K562 (cell line): ENCODE measurements at places on chromosomes 5 and 9. TPM values are rescaled to one million over a fixed set of nuclear protein-coding genes. Genes with fewer than 3 reads are reported as not detected.

SNCB gene
- not detected in 2 replicates for polyA plus RNA-seq

CAMK2A gene
- polyA plus RNA-seq, result 0.01 and 0.28 TPM in 2 replicates

KLF4 gene
- polyA plus RNA-seq, result 0.09 and 0.57 TPM in 2 replicates

ASTN2 gene
- polyA plus RNA-seq, result 1.7 and 2.1 TPM in 2 replicates

AJM1 gene
- polyA plus RNA-seq, result 2.2 and 3.7 TPM in 2 replicates

CDH10 gene
- not detected in 2 replicates for polyA plus RNA-seq

ALDH7A1 gene
- not detected in 2 replicates for polyA plus RNA-seq

RASGEF1C gene
- polyA plus RNA-seq, result 0.21 and 0.47 TPM in 2 replicates

TAF9 gene
- 188 and 189 TPM in 2 replicates for polyA plus RNA-seq

MTAP gene
- not detected in 2 replicates for polyA plus RNA-seq

ADGRD2 gene
- not detected in 2 replicates for polyA plus RNA-seq

DCTN3 gene
- 45.1 and 49.2 TPM in 2 replicates for polyA plus RNA-seq

GRCh38 chr5:59062986-59063683 lies 480.3 kb downstream of the RAB3C start:
- no peaks in the 10 kb centered on the region for H3K4me1 ChIP-seq
- DNase-seq, result no peak
- no peak overlapping the region for H3K27ac ChIP-seq

- peaks cover 22% of the 10 kb centered on the region for H3K27me3 ChIP-seq
- H3K27ac ChIP-seq, result no peak overlapping the region
- peaks cover 7% of the 10 kb centered on the region; the same call in 2 of the 3 replicates for H3K4me1 ChIP-seq
Measured at GRCh38 chr5:175547842-175548241, 69.5 kb downstream of the SFXN1 start.

DNA sequence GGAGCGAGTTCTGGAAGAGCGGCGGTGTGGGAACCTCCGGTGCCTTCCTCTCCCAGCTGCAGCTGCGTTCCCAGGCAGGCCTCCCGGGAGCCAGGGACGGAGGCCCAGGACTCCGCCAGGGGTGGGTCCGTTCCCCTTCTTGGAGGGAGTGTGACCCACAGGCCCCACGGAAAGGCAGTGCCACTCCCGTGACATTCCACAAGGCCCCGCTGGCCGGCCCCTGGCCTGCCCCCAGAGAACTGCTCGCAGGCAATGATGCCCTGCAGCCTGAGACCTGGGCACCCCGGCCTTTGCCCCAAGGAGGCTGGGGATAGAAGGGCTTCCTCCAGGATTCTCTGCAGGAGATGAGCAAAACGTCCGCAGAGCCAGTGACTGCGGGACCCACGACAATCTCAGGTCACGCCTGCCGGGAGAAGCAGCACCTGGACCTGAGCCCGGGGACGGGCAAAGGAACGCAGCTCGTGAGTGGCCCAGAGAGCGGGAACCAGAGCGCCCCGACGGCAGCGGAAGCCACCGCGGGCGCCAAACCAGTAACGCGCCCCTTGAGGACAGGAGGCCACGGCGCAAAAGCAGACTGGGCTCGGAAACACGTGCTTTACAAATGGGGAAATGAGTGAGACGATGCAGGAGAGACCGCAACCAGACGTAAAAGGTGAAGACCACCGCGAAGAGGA lies 9.3 kb downstream of the OBP2B start:
- no peaks in the 10 kb centered on the region for H3K36me3 ChIP-seq
- H3K27me3 ChIP-seq, result peaks cover 75% of the 10 kb centered on the region
- peaks cover 17% of the 10 kb centered on the region for H3K4me1 ChIP-seq
- no peak overlapping the region for H3K27ac ChIP-seq

DNA sequence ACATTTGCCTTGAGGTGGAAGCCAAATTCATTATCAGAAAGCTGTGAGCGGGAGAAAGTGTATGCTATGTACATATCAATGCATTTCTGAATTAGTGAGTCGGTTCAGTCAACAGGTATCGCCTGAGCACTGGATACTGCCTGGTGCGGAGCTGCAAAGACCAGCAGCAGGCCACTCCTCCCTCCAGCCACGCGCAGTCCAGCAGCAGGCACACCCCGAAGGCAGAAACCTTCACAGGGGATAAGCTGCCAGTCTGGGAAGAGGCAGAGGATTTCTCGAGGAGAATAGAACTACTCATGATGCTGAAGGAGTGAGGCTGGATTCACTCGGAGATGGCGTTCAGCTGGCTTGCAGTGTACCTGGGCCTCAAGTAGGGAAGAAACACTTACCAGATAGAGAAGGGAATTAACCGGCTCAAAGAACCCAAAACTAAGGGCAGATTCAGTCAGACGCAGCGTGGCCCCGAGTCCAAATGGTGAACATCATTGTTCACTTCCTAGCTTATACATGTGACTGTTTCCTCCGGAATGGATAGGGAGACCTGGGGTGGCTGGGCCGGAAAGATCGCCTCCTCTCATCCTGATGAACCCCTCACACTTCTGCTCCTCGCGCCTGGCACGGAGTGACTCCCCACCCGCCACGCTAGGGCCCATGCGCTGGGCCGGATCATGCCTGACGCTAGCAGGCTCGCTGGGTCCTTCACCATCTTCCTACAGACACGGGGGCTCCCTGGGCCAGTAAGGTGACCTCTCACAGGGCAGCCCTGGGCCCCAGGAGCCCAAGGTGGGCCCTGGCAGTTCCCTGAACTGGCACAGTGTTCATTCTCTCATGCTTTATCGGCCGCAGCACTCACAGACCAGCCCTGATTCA lies 78.1 kb upstream of the SPATA31C2 start:
- H3K27ac ChIP-seq, result no peak overlapping the region
- H3K27me3 ChIP-seq, result no peaks in the 10 kb centered on the region; the same call in 2 of the 3 replicates
- no peak overlapping the region for H3K4me3 ChIP-seq
- no peaks in the 10 kb centered on the region for H3K36me3 ChIP-seq
- DNase-seq, result no peak

GRCh38 chr5:107634981-107635848 lies 35.5 kb downstream of the EFNA5 start:
- H3K4me1 ChIP-seq, result no peaks in the 10 kb centered on the region
- H3K4me3 ChIP-seq, result no peak overlapping the region
- H3K27me3 ChIP-seq, result no peaks in the 10 kb centered on the region
- no peak for DNase-seq

DNA sequence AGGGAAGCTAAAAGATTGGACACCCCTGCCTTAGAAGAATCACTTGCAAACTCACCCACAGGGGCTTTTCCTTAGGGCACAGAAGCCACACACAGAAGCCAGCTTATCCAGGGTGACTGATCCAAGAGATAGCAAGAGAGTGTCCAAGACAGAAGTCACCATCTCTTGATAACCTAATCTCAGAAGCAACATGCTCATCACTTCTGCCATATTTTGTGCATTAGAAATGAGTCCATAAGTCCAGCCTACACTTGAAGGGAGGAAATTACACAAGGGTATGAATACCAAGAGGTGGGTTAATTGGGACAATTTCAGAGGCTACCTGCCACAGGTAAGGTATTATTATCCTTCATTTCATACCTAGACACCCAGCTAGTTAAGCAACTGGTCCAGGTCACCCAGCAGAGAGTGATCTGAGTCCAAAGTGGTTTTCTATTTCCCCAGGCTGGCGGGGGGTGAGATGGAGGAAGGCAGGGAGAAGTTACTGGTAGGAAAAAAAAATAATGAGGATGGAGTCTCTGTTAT lies 3.7 kb upstream of the ERGIC1 start:
- peaks cover 25% of the 10 kb centered on the region for H3K4me1 ChIP-seq
- H3K4me3 ChIP-seq, result no peak overlapping the region
- H3K27me3 ChIP-seq, result no peaks in the 10 kb centered on the region
- no peak overlapping the region for H3K27ac ChIP-seq
- no peaks in the 10 kb centered on the region for H3K36me3 ChIP-seq
- no peak for DNase-seq

DNA sequence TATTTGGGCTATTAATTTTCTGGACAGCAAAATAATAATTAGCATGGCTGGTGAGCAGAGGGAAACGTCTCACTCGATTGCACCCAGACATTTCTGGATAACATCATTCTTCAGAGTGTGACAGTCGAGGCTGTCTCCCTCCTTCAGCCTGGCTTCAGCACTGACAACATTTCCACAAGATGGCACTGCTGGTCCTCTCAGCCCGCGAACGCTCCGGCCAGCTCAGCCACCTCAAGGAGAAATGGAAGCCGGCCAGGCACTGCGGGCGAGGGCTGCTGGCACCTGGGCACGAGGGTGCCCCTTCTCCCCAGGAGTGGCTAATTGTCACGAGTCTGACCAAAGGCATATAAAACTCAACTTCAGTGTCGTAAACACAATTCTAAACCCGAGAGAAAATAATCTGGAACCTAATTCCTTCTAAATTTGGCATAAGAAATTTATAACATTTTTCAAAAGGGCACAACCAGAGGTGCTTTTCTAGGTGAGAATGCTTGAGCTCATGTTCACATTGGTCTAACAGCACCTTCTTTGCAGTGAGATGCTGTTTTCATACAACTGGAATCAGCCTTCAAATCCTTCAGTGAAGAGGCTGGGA lies 65.9 kb downstream of the DAP start:
- DNase-seq, result peak; percentile 74
- peaks cover 3% of the 10 kb centered on the region for H3K4me1 ChIP-seq
- H3K36me3 ChIP-seq, result peaks cover 60% of the 10 kb centered on the region
- no peak overlapping the region for H3K4me3 ChIP-seq
- H3K27ac ChIP-seq, result no peak overlapping the region

GRCh38 chr5:176533894-176534611 lies 3.1 kb downstream of the RNF44 start:
- peak overlapping the region; percentile 32; the same call in 2 of the 3 replicates for H3K27ac ChIP-seq
- H3K4me1 ChIP-seq, result peaks cover 37% of the 10 kb centered on the region
- no peak for DNase-seq
- peaks cover 59% of the 10 kb centered on the region; the same call in 2 of the 3 replicates for H3K36me3 ChIP-seq
- no peaks in the 10 kb centered on the region for H3K27me3 ChIP-seq

DNA sequence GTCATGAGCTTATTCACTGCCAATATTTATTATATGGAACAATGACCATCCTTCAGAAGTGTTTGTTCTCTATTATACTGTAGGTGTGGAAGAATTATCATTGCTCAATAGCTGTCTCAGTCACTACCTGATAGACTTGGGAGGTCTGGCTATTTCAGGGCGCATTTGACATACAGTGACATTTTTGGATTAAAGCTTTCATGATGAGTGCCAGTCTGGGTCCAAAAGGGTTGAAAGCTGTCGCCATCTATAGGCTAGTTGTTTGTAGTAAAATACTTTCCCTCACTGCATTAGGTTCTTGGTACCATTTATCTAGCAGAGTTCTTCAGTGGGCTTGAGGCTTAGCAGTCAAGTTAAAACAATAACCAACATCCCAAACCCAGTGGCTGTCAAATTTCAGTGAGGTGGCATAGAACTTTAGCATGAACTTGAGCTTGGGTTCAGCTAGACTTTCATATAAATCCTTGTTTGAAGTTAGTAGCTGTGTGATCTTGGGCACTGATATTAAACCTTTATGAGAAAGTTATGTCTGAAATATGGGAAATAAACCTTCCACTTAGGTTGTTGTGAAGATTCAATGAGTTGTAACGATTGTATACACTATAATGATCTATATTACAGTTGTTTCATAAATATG lies 110.5 kb upstream of the CDKN2B start:
- no peak overlapping the region for H3K4me3 ChIP-seq
- H3K27ac ChIP-seq, result no peak overlapping the region
- no peaks in the 10 kb centered on the region for H3K27me3 ChIP-seq
- H3K36me3 ChIP-seq, result no peaks in the 10 kb centered on the region
- no peaks in the 10 kb centered on the region for H3K4me1 ChIP-seq

DNA sequence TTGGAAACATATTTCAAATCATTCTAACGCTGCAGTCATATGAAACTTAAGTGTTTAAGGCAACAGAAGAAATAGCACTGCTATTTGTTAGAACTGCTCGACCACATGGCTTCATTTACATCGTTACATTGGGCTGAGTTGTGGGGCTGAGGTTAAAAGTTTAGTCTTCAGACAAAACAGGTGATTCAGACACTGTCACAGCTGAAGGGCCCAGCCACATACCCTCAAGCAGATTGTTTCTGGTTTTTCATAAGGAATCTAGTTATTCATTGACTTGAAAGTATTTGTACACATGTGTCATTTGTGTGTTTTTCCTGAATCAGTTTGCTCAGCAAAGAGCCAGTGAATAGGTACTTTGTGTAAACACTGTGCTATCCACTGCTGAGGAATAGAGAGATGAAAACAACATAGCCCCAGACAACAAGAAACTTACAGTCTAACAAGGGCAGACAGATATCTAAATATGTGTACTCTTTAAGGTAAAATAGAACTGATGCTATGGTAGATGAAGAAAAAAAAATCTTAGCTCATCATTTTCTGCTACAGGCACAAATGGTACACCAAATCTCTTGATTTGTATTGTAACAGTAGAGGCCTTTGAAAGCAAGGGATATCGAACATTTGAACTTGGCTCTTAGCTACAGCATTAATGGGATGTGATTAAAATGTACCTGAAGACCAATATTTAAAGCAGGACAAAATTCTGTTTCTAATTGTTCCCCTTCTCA lies 357.6 kb upstream of the RPS23 start:
- H3K27ac ChIP-seq, result no peak overlapping the region
- H3K4me3 ChIP-seq, result no peak overlapping the region
- no peaks in the 10 kb centered on the region for H3K4me1 ChIP-seq
- H3K27me3 ChIP-seq, result no peaks in the 10 kb centered on the region
- no peak for DNase-seq
